ENCODE measurements at places on chromosomes 5 and 9.

DNA sequence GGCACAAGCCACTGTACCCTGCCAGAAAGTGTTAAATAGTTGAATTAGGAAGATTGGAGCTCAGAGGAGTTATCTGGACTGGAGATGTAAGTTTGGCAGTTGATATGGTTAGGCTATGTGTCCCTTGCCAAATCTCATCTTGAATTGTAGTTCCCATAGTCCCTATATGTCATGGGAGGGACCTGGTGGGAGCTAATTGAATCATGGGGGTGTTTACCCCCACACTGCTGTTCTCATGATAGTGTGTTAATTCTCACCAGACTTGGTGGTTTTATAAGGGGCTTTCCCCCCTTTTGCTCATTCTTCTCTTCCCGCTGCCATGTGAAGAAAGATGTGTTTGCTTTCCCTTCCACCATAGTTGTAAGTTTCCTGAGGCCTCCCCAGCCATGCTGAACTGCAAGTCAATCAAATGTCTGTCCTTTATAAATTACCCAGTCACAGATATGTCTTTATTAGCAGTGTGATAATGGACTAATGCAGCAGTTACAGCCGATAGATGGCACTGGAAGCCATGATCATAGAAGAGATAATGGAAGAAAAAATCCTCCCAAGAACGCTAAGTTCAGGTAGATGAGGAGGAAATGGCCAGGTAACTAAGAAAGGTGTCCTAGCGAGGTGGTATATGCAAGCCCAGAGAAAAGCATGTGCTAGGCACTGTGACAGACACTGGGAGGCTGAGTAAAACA, 51.4 kb downstream of the TNFSF8 start:
- no peak for DNase-seq

DNA sequence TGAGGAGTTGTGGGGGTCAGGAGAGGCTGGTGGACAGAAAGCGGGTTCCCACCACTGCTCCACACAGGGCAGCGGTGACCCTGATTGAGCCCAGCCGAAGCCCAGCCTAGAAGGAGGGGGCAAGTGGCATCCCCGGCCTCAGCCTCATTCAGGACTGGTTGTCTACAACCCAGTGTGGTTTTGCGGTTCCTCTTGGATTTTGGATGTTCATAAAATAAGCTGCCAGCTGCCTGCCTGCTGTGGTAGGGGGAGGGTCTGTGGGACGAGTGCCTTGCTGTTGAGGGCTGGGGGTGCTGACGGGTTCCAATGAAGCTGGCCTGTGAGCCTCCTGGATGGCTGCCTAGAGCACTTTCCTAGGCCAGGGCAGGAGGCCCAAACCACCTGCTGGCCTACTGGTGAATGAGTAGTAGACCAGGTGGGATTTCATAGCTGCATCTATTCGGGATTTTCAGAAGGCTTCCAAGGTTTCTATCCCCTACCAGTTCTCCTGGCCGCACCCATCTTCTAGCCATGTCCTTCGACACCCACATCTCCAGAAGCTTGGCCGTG, 102.4 kb downstream of the NDFIP1 start:
- no peak for DNase-seq

DNA sequence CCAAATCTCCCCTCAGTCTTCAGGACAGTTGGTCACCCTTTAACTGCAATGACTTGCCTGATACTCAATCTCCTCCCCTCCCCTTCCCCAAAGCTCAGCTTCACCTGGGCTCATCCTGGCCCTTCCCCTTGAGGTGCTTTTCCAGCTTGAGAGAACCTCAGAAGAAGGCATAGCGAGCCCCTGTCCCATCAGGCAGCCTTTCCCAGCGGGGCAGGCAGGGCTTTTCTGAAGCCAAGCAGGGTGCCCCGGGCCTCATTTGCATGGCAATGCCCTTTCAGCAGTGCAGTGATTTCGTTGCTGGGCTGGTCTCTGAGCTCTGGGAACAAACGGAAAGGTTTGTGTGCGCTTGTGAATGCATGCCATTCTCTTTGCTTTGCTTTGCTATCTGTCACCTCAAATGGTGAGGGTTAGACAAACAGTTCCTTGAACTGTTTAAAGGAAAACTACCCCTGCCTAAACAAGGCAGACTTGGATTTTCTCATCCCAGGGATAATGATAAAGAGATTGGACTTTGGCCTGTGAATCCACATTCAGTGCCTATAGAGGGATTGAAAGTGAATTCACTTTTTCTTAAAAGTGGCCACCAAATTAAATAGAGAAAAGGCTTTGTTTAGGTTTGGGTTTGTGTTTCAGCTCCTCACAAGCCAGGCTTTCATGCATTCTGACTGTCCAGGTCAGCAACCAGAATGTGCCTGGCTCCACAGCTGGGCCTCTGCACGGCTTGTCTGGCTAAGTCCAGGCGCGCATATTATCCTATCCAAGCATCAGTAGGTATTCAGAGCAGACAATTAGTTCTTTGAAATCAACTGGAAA, 165.3 kb downstream of the ZNF608 start:
- DNase-seq, result peak; percentile 91

GRCh38 chr5:157085930-157086329, 22.9 kb downstream of the HAVCR2 start:
- DNase-seq, result no peak

DNA sequence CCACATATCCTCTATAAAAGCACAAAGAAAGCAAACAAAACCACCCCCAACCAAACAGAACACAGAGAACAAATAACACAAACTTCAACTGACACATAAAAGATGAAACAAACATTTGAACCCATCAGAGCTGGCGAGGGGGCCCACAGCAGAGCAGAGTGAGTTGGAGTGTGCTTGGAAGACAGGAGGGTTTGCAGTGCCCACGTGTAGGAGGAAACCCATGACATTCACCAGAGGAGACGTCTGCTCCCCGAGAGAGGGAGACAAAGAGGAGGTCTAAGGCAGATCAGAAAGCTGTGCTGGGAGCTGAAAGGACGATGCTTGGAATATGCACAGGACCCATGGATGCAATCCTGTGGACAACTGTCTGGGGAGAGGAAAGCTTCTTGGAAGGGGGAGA, 27.0 kb downstream of the MRPL36 start:
- DNase-seq, result no peak

- DNase-seq, result no peak
Observed at GRCh38 chr5:142966121-142966420, 195.9 kb downstream of the ARHGAP26 start.

GRCh38 chr5:54458221-54458620, 2.7 kb downstream of the HSPB3 start:
- DNase-seq, result no peak

DNA sequence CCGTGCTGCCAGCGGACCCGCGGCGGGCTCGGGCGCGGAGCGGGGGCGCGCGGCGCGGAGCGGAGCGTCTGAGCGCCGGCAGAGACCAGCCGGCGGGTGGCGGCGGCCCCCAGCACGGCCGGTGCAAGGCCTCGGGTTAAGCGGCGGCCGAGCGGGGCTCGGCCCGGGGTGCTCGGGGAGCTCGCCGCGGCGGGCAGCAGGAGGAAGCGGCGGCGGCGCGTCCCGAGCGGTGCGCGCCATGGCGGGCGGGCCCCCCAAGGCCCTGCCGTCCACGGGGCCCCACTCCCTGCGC, 150 bp downstream of the SNX30 start:
- no peak for DNase-seq

DNA sequence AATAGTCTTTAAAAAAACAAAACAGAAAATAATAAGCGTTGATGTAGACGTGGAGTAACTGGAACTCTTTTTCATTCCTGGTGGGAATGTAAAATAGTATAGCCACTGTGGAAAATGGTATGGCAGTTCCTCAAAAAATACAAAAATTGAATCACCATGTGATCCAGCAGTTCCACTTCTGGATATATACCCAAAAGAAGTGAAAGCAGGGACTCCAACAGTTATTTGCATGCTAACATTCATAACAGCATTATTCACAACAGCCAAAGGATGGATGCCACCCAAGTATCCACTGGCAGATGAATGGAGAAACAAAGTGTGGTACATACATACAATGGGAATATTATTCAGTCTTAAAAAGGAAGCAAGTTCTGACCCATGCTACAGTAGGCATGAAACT, 4.2 kb upstream of the PHF2 start:
- DNase-seq, result no peak
